NCI-H1930 (cell line): ENCODE measurements at places on chromosomes 5 and 9.

GRCh38 chr5:149486726-149487635 lies 64.3 kb downstream of the CSNK1A1 start:
- no peak for DNase-seq

- DNase-seq = no peak
Observed at GRCh38 chr9:98520221-98520960, 188.3 kb downstream of the GABBR2 start.

GRCh38 chr9:89996773-89997172 lies 392.0 kb downstream of the GADD45G start:
- DNase-seq = no peak

DNA sequence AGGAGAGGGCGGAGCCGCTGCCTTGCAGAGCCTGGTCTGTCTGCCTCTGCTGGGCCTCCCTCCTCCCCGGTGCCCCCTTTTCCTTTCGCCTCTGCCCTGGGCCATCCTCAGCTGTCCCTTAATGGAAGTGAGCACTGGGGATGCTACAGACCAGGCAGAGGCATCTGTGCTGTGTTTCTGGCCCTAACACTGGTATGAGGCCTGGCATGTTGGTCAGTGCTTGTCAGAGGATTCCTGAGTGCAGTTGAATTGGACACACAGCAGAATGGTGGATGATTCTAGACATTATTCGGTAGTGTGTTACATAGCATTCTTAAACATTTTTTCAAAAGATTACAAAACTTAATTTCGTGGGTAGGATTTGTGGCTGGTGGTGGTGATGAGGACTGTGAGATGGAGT lies 88.6 kb downstream of the EHMT1 start:
- DNase-seq = no peak

- peak; percentile 4 for DNase-seq
Observed at GRCh38 chr5:54895816-54896341, 89.5 kb downstream of the ESM1 start.
